Activated T-cell treated with anti-CD3 and anti-CD28 coated beads for 4 hours (primary cell): ENCODE measurements at places on chromosomes 3 and 15.

DNA sequence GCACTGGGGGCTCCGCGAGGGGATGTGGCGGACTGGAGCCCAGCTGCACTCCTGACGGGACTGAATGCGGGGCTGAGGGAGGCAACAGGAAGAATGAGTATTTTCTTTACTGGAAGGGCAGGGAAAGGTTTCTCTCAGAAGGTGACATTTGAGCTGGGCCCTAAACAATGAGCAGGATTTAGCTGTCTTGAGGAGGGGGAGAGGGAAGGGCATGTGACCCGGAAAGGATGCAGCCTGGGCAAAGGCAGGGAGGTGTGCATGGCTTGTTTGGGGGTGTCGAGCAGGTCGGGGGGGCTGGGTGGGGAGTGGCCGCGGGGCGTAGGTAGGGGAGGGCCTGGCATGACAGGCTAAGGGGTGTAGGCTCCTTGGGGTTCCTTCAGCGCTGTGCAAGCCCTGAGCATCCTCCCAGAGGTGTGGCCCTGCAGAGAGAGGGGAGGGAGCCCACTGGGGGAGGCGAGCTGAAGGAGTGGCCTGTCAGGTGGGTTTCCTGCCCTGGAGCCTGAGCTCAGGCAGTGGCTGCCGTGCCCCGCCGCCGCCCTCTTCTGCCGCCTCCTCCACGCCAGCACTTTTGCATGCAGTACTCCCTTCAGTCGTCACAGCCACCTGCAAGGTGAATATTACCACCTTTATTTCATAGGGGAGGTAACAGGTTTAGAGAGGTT is 17.2 kb upstream of the ANKDD1A start:
- DNase-seq = peak; percentile 43

GRCh38 chr3:127829537-127829936 is 7.2 kb upstream of the MGLL start:
- DNase-seq = no peak

DNA sequence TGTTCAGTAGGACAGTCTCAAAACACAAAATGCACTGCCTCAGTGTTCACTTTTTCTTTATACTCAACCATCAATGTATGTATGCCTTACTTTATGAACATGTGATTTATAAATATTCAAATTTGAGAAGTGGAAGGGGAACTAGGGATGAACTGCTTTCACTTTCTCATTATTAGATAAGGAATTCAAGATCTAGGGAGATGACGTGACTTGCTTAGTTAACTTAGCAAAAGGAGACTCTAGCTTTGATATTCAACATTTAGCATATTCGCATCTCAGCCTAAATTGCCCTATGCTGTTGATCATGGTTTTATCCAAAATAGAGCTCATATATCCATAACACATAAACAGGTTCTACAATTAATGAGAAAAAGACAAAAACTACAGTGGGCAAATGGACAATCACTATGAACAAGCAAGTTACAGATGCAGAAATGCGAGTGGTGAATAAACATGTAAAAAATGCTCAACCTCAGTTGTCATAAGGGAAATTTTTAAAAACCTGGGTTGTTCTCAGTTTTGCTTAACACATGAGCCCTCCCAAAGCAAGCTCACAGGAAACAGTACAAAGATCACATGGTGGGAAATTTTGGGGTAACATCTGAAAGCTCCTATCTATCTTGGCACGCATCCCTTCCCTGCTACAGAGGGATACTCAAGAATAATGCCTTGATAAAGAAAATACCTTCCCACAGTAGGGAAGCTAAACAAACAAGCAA is 269.8 kb downstream of the THRB start:
- no peak for DNase-seq

- no peak for DNase-seq
These were observed 56.6 kb upstream of the ARHGEF3 start for GRCh38 chr3:56858331-56858730.

GRCh38 chr3:122562923-122563716 is 980 bp downstream of the PARP9 start:
- DNase-seq = no peak

- DNase-seq = no peak
These were observed 43.4 kb downstream of the MYO5A start for GRCh38 chr15:52485290-52485689.

DNA sequence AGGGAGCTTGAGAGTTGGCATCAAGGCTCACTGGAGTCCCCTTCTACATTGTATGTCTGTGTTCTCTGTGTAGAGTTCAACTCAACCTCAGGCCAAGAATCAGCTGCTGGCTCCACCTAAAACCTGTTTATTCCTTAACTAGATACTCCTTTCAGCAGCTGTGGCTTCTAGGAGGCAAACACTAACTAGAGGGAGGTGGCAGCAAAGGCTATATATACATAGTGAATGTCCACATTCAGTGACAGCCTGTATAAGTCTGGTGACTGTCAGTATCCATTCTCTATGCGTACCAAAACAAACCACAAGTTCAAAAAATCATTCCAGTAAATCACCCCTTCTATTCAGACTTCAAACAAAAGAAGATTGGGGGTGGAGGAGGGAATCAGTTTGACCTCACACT is 184.3 kb downstream of the CDIN1 start:
- DNase-seq = no peak

DNA sequence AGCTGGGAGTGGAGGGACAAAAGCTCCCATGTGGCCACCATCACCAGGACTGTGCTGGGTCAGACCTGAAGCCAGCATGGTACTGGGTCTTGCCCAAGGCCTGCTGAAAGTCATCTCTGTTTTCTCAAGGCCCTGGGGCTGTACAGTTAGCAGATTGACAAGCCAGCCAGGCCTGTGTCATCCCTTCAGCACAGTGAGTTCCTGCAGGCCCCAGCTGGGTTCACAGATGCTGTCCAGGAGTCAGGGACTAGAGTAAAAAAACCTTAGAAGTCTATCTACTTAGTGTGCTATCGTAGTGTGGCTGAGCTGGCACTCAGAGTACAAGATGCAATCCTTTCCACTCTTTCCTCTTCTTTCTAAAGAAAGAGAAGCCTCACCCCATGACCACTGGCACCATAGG is 246.0 kb upstream of the NAALADL2 start:
- no peak for DNase-seq

DNA sequence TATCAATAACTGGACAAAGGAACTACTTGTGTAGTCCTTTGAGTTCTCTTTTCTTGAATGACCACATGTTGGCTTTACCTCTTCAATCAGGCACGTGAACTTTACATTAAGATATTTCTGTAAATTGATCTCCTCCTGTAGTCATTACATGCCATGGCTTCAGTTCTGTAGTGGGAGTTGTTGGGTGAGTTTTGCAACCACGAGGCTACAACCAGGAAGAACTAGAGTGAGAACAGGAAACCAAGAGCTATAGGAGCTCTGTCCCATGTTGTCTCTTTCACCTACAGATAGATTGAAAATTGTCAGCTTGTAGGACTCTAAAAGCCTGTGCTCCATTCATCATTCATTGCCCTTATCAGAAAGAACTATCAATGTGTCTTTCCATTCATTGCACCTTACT is 2.0 kb downstream of the RSRC1 start:
- no peak for DNase-seq

DNA sequence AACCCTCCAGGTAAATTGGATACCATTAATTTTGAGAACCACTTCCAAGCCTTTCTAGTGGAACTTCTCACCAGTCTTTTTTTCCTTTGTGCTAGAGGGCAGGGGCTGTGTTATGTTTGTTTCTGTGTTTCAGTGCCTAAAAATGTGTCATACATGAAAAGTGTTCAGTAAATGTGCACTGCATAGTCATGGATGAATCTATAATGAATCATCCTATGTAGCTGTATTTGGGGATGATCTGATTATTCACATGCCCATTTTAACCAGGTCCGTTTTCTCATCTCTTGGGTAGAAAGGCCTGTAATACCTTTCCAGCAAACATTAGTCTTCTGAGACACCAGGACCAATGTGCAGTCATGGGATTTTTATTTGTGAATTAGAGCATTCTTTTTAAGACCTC is 583.0 kb upstream of the GOLIM4 start:
- DNase-seq = no peak

DNA sequence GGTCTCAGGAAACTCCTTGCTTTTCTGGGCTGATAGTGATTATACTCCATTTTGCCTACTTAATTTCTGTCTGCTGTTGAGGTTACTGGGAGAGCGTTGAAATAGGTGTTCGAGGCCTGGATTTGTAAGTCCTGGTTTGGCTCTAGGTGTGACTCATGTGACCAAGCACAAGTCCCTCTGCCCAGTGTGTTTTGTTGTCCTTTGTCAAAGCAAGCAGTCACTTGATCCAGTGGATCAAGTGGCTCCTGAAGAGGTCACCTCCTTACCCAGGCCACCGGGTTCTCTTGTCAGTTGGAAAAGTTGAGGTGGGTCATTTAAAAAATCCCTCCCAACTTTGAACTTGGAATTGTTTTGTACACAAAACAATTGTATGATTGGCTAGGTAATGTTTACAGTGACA is 70.0 kb downstream of the LPP start:
- DNase-seq = no peak

DNA sequence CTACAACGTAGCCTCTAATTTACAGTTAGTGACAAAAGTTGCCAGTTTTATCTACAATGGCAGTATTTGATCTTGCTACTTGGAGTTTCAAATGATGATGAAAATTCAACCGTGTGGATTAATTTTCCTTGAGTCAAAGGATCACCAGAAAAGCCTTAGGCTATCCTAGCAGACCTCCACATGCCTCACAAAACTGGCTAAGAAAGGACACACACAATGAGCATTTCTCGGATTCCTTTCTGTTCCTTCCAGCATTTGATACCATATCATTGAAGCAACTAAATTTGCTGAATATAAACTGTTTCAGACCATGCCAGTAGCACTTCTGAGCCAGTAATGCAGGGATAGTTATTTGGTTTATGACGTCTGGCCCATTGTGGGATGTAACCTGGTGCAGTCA is 587.4 kb upstream of the MDFIC2 start:
- no peak for DNase-seq

GRCh38 chr3:194249323-194250097 is 101.6 kb downstream of the CPN2 start:
- no peak for DNase-seq

- no peak for DNase-seq
These were observed 177.2 kb downstream of the XXYLT1 start for GRCh38 chr3:195093731-195094130.

- no peak for DNase-seq
These were observed 28.5 kb upstream of the ANO10 start for GRCh38 chr3:43650345-43650744.

DNA sequence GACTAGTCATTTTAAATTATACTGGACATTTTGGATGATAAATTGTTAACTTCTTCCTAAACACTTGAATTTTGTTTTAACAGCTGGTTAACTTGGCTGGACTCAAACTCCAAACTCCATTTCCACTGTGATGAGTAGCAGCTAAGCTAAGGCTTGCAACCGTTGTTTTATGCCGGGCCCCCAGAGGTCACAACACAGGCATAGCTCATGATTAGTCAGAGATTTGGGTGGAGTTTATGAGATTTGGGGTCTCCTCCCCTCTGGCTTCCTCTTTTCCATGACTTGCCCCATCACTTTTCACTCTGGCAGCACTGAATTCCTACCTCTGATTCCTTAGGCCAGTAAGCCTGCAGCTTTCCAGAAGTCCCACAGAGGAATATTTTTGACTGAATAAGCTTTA is 12.8 kb downstream of the THAP10 start:
- DNase-seq = no peak

GRCh38 chr3:4990069-4990468 is 10.8 kb downstream of the BHLHE40 start:
- DNase-seq = no peak

GRCh38 chr15:74798388-74799254 is 14.0 kb upstream of the LMAN1L start:
- DNase-seq = no peak

DNA sequence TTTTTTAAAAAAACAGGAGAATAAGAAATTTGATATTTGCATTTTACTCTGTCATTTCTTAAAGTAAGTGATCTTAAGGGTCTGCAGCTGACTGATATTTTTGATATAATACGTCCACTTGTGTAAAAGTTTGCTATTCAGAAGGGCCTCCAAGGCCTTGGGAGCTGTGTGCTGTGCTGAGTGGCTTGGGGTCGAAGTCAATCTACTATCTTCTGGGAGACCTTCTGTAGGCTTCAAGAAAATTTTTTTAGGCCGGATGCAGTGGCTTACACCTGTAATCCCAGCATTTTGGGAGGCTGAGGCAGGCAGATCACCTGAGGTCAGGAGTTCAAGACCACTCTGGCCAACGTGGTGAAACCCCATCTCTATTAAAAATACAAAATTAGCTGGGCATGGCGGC is 26.3 kb downstream of the THSD4 start:
- no peak for DNase-seq

DNA sequence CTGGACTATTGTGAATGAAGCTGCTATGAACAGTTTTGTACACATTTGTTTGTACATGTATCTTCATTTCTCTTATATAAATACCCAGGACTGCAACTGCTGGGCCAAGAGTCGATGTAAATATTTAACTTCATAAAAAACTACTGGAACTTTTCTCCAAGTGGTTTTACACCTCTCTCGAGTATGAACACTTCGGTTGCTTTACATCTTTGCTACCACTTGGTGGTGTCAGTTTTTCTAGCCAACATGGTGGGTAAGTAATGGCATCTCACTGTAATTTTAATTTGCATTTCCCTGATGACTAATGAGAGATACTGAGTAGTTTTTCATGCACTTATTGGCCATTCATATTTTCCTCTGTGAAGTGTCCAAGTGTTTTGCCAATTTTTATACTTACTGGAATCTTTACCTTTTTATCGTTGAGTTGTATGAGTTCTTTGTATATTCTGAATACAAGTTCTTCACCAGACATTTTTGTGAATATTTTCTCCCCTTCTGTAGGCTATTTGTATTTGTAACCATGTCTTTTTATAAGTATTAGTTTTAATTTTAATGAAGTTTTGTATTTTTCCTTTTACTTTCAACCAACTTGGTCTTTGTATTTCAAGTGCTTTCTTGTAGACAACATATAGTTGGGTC is 44.4 kb downstream of the PCOLCE2 start:
- no peak for DNase-seq

DNA sequence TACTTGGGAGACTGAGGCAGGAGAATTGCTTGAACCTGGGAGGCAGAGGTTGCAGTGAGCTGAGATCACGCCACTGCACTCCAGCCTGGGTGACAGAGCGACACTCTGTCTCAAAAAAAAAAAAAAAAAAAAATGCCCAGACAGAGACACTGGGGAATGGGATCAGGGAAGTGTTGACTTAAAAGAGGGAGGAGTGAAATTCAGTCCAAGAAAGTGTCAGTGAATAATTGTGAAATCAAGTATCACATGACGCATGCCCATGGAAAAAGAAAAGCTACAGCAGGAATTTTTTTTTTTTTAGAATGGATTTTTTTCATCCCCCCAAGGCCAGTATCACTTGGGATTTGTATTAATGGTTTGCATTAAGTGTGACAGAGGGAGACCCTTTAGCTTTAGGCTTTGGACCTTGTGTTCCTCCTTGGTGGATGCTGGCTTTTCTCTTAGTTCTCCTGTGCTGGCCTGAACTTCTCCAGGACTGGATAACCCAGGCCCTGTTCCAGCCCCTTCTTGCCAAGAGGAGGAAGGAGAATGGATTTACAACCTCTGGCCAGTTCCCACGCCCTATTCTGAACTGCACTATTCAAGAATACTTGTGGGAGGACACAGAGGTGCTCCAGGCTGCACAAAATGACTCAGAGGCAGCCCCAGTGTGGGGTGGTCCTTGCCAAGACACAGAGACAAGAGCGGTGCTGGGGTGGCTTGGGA is 36.7 kb upstream of the ZNF774 start:
- no peak for DNase-seq
